Liver (tissue), 10 donors: ENCODE measurements at places on chromosomes 16 and 17. TPM values are rescaled to one million over a fixed set of nuclear protein-coding genes. Genes with fewer than 3 reads are reported as not detected.
A peak's percentile ranks its signal among the peaks of the same experiment; 100 is the strongest.

GRCh38 chr17:48388955-48389743 lies 40.9 kb downstream of the SKAP1 start:
- no peak for DNase-seq

GRCh38 chr17:74754832-74755231 lies 6.4 kb downstream of the NHERF1 start:
- DNase-seq, result no peak

DNA sequence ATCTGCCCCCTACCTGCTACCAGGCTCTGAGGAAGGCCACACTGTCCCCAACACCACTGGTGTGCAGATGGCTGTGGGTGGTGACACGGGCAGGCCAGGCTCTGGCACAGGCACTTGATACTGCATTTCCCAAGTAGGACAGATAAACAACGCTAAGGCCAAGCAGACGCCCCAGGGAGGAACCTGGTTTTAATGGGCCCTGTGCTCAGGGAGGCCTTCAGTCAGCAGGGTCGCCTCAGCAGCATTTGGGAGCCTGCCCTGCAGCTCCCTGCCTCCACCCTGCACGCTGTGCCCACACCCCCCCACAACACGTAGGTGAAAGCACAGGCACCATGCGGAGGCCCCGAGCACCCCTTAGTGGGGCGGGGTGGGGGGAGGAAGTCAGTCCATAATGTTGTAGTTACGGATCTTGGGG lies 3.3 kb upstream of the FASN start:
- DNase-seq, result no peak

DNA sequence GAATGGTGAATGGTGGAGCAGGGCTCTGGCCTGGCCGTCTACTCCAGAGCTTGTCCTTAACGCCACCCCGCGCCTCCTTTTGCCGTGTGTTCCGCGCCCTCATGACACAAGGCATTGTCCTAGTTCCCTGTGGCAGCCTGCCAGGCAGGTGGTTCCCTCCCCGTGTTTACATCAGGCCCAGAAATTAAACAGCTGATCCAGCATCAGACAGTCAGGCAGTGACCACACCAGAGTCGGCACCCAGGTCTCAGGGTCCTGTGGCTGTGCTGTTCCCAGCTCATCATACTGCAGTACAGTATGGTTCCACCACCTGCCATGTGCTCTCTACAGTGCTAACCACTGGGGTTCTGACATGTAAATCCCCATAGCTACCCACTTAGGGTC lies 119.7 kb downstream of the RAB11FIP4 start:
- no peak for DNase-seq

DNA sequence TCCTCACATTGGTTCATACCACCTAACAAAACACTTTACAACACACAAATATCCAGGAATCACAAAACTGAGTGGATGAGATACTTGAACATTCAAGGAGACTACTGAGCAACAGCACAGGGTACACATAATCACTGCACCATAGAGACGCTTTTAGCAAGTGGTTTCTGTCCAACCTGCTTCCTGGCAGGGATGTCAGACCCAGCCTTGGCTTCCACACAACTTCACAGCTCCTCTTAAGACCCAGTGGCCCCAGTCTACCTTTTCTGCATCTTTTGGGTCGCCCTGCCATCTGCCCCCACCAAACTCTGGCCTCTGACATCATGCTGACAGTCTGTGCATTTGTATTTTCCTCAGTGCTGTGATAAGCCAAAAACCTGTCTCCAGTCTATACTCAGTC lies 5.9 kb upstream of the CORO6 start:
- no peak for DNase-seq

DNA sequence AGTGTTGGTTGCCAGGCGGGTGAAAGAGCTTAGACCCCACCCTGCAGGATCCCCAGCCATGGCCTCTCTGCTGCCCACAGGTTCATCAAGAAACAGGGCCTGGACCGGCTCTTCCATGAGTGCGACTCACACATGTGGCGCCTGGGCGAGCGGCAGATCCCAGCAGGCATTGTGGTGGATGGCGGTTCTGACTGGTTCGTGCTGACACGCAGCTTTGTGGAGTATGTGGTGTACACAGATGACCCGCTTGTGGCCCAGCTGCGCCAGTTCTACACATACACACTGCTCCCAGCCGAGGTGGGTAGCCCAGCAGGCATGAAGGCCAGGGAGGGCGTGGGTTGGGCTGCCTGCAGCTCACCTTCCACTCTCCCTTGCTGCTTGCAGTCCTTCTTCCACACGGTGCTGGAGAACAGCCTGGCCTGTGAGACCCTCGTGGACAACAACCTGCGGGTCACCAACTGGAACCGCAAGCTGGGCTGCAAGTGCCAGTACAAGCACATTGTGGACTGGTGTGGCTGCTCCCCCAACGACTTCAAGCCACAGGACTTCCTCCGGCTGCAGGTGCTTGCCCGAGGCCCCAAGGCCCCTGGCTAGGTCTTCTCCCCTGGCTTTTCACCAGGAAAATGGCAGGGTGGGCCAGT lies 9.9 kb downstream of the XYLT2 start:
- DNase-seq, result no peak

GRCh38 chr16:30924076-30924912 lies 922 bp downstream of the FBXL19 start:
- no peak for DNase-seq

DNA sequence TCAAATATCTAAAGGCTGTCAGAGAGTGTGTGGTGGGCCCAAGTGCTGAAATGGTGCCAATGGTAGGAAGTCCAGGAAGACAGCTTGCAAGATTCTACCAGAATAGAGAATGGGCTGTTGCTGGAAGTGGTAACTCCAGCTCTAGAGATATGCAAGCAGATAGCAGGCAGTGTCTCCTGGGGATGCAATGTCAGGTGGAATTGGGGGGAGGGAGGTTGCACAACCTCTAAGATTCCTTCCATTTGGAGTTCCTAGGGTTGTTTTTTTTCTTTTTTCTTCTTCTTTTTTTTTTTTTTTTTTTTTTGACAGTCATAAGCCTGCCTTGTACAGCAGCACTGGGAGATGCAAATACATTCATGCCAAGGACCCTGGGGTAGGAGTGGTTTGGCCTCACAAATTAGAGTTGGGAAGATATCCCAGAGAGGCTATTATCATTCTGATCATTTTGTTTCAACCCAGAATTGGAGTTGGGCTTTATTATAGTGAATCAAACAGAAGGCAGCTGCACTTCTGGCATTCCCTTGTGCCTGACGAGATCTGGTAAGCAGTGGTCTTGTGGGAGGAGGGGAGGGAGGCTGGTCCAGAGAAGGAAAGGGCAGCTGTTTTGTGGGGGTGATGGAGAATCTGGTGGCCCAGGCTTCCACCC lies 51.1 kb downstream of the SLC6A2 start:
- no peak for DNase-seq

GRCh38 chr17:57603978-57604377 lies 141.1 kb downstream of the CCDC182 start:
- no peak for DNase-seq

GRCh38 chr17:31497994-31498826 lies 106.7 kb downstream of the RAB11FIP4 start:
- DNase-seq, result no peak

GRCh38 chr16:48054881-48055601 lies 100.8 kb downstream of the ABCC12 start:
- DNase-seq, result peak; percentile 35

DNA sequence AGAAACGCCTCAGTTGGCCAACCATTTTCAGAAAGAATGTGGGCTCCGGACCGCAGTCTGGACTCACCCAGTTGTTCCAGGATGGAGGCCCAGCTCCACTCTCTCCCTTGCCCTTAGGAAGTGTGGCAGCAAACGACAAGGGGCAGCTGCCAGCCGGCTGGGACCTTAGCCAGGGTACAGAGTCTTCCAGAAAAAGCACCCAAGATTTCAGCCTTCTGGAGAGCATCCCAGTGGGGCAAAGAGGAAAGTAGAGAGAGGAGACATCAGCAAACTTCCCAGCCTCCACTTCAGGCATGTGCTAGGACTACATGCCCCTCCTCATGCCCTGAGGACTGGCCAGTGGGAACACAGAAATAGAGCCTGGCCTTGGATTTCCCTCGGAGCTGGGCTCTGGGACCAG lies 56.8 kb upstream of the SCNN1B start:
- no peak for DNase-seq

DNA sequence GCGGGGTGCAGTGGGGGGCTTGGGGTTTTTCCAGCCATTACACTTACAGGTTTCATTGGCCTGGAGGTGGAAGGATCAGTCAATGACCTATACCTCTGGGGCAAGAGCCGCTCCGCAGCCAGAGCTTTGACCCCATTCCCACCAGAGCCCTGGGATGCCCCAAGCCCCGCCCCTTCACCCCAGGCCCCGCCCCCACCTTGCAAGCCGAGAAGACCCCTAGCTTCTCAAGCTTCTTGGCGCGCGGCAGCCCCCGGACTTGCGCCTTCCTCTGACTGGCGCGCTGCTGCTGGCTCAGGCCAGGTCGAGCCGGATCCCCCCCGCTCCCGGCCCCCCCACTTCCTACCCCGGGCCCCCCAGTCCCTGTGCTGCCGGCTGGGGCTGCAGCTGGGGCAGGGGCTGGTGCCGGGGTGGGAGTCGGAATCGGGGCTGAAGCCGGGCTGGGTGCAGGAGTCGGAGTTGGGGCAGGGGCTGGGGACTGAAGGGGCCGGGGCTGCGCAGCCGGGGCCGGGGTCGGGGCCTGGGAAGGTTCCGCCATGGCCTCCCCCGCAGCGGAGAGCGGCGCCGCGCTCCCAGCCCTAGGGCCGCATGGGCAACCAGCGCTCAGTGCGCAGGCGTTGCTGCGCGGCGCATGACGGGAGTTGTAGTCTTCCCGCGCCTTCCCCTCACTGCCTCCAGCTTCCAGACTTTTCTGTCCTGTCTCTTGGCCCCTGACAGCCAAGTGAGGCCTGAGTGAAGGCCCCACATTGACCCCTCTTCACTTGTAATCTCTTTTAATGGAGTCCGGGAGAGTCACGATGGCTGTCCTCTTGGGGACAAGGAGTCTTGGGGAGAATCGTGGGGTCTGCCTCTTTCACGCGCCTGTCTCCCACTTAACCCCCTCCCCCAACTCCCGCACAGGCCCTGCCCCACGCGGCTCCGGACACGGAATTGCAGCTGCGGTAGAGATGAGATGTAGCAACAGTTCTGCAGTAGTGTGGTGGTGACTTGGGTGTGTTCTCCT lies at the start of gene KAT2A:
Gene KAT2A (minus strand): TSS at position 598 of the 1,000 bp plus-strand sequence. CDS start 63 bp downstream, at position 535.
- DNase-seq, result peak; percentile 83

GRCh38 chr16:963913-964312 lies 6.9 kb downstream of the LMF1 start:
- DNase-seq, result no peak

GRCh38 chr16:31181102-31181830 lies 1.3 kb downstream of the FUS start:
- peak; percentile 50 for DNase-seq

DNA sequence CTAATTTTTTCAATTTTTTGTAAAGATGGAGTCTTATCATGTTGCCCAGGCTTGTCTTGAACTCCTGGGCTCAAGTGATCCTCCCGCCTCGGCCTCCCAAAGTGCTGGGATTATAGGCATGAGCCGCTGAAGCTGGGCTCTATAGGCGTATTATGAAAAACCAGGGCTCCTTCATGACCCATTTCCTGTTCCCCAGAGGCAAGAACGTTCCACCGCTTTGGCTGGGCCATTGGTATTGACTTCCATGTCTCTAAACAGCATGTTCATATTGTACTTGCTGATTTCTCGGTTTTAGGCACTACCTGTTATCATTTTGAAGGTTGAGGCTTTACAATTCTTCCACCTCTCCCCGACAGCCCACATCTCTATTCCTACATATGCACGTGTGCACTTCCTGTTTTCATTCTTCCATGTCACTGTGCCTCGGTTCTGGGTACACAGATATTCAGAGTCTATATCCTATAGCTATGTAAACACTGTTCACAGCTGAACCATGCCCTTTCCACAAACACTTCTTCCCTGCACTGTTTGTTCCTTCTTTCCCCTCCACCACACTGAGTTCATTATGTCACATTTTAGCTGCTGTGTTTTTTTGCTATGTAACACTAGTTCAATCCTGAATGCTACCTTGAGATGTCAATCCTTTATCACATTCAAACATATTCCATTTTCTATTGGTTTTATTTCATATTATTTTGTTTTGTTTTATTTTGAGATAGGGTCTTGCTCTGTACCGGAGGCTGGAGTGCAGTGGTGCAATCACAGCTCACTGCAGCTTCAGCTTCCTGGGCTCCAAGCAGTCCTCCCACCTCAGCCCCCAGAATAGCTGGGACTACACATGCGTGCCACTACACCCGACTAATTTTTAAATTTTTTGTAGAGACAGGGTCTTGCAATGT lies 16.8 kb upstream of the MAPK3 start:
- no peak for DNase-seq

GRCh38 chr17:74125156-74125555 lies 78.3 kb upstream of the RPL38 start:
- no peak for DNase-seq

- no peak for DNase-seq
Observed at GRCh38 chr17:35073183-35073790, 9.8 kb upstream of the RFFL start.

DNA sequence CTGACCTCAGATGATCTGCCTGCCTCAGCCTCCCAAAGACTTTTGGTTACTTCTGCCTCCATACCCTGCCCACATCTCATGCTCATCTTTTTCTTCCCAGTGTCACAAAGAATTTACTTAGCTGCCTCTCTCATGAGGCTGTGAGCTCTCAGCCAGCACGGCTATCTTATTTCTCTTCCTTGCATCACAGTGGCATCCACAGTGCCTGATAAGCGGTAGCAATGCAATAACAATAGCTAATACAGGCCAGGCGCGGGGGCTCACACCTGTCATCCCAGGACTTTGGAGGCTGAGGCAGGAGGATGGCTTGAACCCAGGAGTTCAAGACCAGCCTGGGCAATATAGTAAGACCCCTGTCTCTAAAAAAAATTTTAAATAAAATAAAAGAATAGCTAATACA lies 15.5 kb upstream of the MARVELD3 start:
- no peak for DNase-seq

DNA sequence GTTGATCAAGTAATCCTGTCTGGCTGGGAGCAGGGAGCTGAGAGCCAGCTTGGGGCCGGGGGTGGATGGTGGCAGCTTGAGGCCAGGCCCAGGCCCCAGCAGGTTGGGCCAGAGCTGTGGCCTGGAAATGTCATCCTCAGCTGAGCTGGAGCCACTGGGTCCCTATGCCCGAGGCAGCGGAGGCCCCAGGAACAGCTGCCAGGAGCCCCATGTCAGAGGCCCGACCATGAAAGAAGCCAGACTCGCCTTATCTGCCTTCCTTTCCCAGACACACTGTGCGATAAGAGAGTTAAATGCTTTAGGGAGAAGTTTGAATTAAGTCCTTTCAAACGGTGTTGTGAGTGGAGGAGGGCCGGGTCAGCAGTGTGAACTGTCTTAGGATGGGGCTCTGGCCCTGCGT lies 3.5 kb downstream of the SMTNL2 start:
- DNase-seq, result no peak

Gene CHRNE
- polyA plus RNA-seq, result 0.47 TPM

Gene BAHCC1
- polyA plus RNA-seq, result 1.9 TPM

Gene MYO1C
- 22.9 TPM for polyA plus RNA-seq

Gene FBXL16
- polyA plus RNA-seq, result 0.14 TPM

Gene ZNF423
- polyA plus RNA-seq, result 0.24 TPM

Gene NPIPB13
- 0.70 TPM for polyA plus RNA-seq

Gene COQ9
- 50.2 TPM for polyA plus RNA-seq

Gene KLHL10
- polyA plus RNA-seq, result 0.07 TPM
